Thoracic aorta (tissue), 2 donors: ENCODE measurements at places on chromosomes 5 and 9. TPM values are rescaled to one million over a fixed set of nuclear protein-coding genes. Genes with fewer than 3 reads are reported as not detected.

CCL27 gene
- total RNA-seq = not detected

CDC37L1 gene
- 46.2 TPM for total RNA-seq

ARID3C gene
- total RNA-seq = not detected

- DNase-seq = no peak
These were observed 129.7 kb upstream of the PCA3 start for GRCh38 chr9:76634356-76635054.

DNA sequence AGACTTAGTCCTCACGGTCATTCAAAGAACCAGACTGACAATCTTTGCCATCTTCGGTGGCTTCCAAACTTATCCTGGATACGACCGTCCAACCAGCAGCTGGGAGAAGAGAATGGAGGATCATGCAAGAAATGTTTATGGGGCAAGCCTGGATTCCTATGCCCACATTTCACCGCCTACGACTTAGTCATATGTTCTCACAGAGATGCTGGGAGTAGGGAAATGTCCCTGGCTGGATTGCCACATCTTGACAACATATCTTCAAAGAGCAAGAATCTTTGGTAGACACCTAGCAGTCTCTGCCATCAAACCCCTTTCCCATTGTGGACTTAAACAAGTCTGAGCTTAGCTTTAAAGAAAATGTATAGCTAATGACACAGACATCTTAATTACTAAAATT, 5.0 kb downstream of the MED7 start:
- no peak for DNase-seq
